Stimulated activated CD8-positive, alpha-beta memory T cell treated with anti-CD3 and anti-CD28 coated beads, Interleukin-7, amount 100 ng/mL, for 24 hours (primary cell): ENCODE measurements at places on chromosomes 2 and 18.
A peak's percentile ranks its signal among the peaks of the same experiment; 100 is the strongest.

DNA sequence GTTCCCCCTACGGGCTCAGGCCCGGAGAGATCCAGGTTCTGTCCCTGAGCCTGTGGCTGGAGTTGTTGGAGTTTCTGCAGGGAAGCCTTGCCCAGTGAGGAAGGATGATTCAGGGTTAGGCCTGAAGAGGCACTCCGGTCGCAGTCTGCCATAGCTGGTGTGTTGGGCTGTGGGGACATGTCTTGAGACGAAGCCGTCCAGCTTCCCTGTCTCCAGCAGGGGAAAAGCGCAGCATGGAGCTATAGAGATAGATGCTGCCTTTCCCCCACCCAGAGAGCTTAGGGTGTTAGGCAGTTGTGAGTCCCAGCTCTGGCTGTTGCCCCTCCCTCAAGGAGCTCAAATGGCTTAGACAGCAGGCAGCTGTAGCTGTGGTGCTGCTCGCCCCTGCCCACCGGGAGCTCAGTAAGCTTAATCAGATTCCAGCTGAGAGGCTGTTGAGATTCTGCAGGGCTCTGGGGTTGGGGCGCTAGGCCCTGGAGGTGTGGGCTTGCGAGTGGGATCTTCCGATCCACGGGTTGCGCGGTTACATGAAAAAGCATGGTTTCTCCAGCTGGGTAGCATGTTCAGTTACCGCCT is 103.9 kb downstream of the PMAIP1 start:
- no peak for DNase-seq

GRCh38 chr18:10298346-10298745 is 156.1 kb upstream of the APCDD1 start:
- no peak for DNase-seq

DNA sequence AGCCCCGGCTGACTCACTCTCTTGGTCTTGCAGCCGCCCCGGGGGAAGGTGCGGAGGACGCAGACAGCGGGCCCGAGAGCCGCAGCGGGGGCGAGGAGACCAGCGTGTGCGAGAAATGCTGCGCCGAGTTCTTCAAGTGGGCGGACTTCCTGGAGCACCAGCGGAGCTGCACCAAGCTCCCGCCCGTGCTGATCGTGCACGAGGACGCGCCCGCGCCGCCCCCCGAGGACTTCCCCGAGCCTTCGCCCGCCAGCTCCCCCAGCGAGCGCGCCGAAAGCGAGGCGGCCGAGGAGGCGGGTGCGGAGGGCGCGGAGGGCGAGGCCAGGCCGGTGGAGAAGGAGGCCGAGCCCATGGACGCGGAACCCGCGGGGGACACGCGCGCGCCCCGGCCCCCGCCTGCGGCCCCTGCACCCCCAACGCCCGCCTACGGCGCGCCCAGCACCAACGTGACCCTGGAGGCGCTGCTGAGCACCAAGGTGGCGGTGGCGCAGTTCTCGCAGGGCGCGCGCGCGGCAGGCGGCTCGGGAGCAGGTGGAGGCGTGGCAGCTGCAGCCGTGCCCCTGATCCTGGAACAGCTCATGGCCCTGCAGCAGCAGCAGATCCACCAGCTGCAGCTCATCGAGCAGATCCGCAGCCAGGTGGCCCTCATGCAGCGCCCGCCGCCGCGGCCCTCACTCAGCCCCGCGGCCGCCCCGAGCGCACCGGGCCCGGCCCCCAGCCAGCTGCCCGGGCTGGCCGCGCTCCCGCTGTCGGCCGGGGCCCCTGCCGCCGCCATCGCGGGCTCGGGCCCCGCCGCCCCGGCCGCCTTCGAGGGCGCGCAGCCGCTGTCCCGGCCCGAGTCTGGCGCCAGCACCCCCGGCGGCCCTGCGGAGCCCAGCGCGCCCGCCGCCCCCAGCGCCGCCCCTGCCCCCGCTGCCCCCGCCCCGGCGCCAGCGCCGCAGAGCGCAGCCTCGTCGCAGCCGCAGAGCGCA is 12.7 kb downstream of the SALL3 start:
- no peak for DNase-seq

- DNase-seq = no peak
Observed at GRCh38 chr2:43088143-43089073, 138.0 kb downstream of the ZFP36L2 start.

- DNase-seq = no peak
Observed at GRCh38 chr2:188695953-188696352, 278.2 kb upstream of the COL3A1 start.

- peak; percentile 16 for DNase-seq
Observed at GRCh38 chr2:113324684-113325160, 46.0 kb upstream of the PAX8 start.

- no peak for DNase-seq
Observed at GRCh38 chr18:61368001-61368400, 34.8 kb downstream of the CDH20 start.

DNA sequence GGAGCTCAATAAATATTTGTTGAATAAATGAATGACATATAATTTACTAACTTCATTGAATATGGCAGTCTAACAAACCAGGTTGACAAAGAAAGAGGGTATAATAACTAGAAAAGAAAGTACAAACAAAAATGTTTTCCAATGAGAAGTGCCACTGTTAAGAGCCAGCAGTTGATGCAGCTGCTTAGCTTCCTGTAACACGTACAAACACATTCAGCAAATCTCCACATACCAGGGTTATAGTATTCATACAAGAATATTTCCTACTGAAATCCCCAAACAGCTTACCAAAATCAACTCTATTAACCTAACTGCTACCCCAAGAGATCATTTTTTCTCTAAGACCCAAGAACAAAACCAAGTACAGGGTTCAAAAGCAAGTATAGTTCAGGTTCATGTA is 77.7 kb downstream of the THADA start:
- no peak for DNase-seq

- DNase-seq = no peak
Observed at GRCh38 chr18:50982802-50983179, 15.0 kb downstream of the ELAC1 start.

GRCh38 chr2:167692191-167692590 is 555.2 kb downstream of the STK39 start:
- no peak for DNase-seq

GRCh38 chr2:197975931-197976519 is 171.6 kb downstream of the PLCL1 start:
- DNase-seq = no peak

DNA sequence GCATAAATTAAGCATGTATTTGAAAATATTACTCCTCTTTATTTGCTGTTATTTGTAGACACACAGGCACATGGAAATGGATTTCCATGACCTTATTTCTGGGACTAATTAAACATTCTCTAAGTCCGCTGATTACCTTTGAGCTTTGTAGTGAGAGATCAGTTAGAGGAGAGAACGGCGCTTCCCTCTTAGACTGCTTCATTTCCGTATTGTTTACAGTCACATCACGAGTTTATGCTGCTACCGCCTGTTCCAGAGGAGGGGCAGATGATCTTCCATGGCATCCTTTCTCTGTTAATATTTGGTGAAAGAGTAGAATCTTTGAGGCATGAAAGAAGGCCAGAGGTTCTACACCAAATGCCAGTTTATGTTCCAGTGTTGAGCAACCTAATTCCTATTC is 404.4 kb downstream of the TRIB2 start:
- no peak for DNase-seq
